SW 1271 (cell line): ENCODE measurements at places on chromosomes 5 and 9.

GRCh38 chr9:35650341-35651158 lies at the start of gene SIT1:
SIT1 (minus strand) TSS chr9:35650931; CDS start chr9:35650853, 78 bp downstream.
- no peak for DNase-seq

GRCh38 chr9:121284733-121285451 lies 16.9 kb downstream of the GSN start:
- DNase-seq: no peak

DNA sequence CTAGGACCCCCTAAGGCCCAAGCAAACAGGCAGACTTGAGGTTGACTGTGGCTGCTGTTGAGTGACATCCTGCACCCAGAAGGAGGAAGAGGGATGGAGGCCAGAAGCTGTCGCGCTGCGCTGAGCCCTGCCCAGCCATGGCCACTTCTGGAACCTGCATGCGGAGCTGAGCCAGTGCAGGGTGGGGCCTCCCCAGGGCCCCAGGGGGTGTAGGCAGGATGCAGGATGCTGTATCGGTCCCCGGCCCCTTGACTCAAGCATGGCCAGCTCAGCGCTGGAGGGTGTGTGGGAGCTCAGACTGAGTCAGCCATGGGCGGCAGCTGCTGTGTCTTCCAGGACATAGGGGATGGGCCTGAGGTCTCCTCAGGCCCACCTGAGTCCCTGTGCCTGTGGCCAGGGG lies 26.9 kb downstream of the GLT6D1 start:
- no peak for DNase-seq

GRCh38 chr9:36818242-36818938 lies 215.7 kb downstream of the PAX5 start:
- no peak for DNase-seq

GRCh38 chr5:57411982-57412381 lies 70.6 kb downstream of the ACTBL2 start:
- no peak for DNase-seq

GRCh38 chr9:34686732-34687131 lies 4.3 kb downstream of the CCL19 start:
- no peak for DNase-seq

DNA sequence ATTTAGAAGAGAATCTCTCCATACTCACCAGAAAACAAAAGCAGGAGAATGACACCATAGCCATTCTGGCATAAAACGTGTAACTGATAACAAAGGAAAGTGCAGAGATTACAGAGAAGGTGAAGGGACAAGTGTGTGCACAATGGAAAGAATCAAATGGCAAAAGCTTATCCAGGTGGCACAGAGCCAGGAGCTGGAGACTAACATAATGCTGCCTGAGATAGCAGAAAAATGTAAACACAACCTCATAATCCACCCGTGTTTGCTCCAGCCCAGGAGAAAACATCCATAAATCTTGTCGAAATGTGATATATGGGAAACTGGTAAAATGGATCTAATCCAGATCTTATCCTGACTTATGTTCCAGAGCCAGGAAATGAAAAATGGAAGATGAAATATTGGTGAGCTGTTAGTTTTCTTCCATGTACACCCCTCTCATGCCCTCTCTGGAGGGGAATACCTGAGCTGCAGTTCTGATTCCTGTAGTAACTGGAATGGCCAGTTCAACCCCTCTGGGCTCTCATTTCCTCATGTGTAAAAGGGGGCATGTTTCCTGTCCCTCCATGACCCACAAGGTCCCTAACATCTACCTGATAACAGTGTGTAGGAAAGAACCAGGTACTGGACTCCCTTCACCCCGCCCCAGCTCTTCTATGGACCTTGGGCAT lies 212.3 kb upstream of the DAPK1 start:
- DNase-seq: no peak

DNA sequence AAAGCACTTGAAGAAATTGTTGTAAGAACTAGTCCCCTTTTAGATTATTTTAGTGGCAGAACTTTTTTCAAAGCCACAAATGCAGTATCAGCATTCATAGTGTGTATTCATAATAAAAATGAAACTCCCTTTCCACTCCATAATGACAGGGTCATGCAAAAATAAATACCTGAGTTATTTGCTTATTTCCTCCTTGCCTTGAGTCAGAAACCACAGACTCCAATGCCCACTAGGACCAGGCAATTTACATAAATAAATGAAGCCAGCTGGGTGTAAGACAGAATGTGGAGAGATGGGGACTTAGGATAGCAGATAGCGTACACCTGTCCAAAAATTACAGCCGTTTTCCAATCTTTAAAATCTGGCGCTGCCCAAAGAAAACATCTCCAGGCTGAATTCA lies 417.8 kb downstream of the TMEM161B start:
- DNase-seq: no peak

GRCh38 chr5:65651144-65651543 lies 26.3 kb downstream of the SHLD3 start:
- DNase-seq: no peak

DNA sequence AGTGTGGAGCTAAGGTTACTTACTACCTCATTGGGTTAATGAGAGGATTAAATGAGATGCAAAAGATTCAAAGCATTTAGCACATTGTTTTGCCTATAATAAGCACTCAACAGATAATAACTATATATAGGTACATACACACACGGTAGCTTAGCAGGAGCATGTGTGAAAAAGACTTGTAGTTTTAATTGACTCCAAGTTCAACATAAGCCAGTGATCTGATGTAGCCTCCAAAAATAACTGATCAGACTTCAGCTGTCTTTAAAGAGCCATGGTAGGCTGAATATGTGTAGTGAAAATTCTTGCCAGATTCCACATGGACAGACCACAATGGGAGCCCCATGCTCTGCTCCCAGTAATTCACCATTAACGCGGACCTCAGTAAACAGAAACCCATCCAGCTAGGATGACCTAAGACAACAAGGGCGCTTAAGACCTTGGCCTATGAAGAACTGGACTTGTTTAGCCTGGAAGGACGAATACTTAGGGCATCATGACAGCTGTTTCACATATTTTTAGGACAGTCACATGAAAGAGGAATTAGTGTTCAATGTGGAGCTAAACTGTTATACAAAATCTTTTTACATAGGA lies 115.1 kb upstream of the ZNF366 start:
- DNase-seq: no peak

- no peak for DNase-seq
These were observed 28.3 kb downstream of the EBF1 start for GRCh38 chr5:159071382-159071781.

GRCh38 chr9:16131264-16131663 lies 578.4 kb downstream of the CCDC171 start:
- DNase-seq: no peak

DNA sequence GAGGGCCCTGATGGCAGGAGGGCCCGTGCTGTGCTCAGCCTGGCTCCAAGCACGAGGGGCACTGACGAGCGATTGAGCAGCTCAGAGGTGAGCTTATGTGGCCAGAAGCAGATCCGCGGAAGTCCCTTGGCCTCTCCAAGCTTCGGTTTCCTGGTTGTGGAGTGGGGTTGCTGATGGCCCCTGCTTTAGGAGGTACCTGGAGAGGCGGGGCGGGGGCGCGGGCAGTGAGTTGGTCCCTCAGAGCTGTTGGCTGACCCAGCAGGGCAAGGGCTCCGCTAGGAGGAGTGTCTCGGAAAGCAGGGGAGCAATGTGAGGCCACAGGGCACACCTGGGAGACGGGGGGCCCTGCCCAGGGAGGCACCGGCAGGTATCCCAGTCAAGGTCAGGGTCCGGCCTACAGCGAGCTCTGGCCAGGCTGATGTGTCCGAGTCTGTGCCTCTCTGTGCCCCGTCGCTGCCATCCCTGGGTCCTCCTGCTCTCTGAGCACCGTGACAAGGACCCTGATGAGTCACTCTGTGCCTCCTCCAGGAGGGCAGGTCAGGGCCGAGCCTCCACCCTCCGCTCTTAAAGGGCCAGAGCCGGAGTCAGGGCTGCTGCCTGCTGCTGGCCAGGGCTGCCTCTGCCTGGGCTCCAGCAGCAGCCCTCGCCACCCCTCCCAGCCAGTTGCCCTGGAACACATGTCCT lies 14.8 kb downstream of the NCS1 start:
- peak; percentile 57 for DNase-seq

GRCh38 chr9:7186175-7186574 lies 428.4 kb downstream of the KDM4C start:
- no peak for DNase-seq

- peak; percentile 2 for DNase-seq
These were observed 136.9 kb upstream of the FBN2 start for GRCh38 chr5:128674837-128675446.
